NAMALWA (cell line): ENCODE measurements at places on chromosomes 12 and 14.

- DNase-seq = no peak
Measured at GRCh38 chr12:48000878-48001504, 3.3 kb downstream of the COL2A1 start.

DNA sequence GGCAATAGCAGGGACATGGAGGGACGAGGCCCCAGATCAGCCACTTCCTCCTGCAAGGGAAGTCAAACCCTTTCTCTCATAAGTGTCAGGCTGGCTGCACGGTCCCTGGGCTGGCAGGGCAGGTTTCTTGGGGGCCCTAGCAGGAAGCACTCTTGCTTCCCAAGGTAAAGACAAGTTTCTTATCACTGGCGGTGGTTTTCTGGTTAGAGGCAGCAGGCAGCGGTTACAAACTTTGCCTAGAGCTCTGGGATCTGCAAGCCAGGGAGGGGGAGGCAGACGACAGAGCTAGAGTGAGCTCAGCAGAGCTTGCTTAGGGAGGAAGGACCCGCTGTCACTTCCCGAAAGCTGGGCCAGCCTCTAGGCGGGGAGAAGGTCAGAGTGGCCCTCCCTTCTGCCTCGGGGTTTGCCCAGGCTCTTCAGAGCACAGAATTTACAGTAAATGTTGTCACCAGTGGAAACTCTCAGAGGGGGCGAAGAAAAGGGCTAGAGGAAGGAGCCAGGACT is 20.4 kb downstream of the BATF start:
- DNase-seq = no peak

DNA sequence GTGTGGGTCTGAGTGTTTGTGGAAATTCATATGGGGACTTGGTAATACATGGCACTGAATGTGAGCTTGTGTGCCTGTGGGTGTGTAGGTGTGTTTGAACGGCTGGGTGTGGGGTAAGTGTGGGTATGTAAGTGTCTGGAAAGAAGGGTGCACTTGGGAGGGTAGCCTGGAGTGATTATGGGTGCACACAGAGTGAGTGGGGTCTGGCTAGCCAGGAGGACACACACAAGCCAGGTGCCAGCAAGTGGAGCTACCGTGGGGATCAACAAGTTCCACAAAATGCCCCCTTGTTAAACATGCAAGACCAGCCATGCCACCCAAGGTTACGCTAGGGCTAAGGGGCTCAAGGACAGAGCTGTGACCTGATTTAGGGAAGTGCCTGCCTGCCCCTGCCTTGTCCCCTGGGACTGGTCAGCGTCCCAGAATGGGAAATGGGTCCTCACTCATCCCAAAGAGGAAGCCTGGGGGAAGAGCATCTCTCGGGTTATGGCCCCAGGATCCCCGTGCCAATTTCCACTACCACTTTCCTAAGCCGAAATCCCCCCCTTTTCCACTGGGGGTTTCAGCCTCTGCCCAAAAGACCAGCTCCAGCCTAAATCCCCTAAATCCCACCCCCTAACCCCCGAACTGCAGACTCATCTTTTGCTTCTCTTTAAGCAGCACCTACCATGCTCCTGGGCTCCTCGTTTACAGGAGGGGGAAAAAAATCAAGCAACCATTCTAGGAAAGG is 118.6 kb downstream of the DICER1 start:
- DNase-seq = no peak

GRCh38 chr14:94397289-94398181 is 9.1 kb upstream of the SERPINA1 start:
- no peak for DNase-seq

DNA sequence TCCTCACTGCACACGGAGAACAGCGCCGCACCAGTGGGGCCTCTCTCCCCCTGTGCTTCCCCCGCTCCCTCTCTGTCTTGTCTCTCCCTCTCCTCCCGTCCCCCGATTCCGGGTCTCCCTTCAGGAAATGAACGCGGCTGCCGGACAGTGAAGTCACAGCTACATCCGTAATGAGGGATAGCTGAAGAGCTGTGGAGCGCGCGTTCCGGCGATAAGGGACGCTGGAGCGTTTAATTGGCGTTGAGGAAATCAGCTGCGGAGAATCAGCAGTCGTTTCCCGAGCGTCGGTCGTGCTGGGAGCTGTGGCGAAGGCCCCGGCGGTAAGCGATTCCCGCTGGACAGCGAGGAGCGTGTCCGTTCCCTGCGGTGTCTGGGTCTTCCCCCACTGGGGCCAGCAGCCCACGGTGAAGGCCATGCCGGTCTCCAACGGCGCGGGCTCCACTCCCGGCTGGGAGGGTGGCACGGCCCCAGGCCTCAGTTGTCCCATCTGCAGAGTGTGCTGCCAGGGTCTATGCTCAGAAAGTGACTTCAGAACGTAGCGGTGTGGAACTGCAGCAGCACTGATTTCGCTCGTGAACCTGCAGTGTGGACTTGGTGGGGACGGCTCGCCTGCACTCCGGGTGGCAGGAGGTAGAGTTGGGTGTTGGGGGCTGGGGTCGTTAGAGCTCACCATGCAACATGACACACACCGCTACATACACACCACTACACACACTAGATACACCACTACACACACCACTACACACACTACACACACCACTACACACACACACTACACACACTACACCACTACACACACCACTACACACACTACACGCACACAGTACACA is 10.9 kb downstream of the NOC4L start:
- DNase-seq = peak; percentile 57

GRCh38 chr12:26938701-26939062 is 412 bp downstream of the FGFR1OP2 start:
- DNase-seq = peak; percentile 57

DNA sequence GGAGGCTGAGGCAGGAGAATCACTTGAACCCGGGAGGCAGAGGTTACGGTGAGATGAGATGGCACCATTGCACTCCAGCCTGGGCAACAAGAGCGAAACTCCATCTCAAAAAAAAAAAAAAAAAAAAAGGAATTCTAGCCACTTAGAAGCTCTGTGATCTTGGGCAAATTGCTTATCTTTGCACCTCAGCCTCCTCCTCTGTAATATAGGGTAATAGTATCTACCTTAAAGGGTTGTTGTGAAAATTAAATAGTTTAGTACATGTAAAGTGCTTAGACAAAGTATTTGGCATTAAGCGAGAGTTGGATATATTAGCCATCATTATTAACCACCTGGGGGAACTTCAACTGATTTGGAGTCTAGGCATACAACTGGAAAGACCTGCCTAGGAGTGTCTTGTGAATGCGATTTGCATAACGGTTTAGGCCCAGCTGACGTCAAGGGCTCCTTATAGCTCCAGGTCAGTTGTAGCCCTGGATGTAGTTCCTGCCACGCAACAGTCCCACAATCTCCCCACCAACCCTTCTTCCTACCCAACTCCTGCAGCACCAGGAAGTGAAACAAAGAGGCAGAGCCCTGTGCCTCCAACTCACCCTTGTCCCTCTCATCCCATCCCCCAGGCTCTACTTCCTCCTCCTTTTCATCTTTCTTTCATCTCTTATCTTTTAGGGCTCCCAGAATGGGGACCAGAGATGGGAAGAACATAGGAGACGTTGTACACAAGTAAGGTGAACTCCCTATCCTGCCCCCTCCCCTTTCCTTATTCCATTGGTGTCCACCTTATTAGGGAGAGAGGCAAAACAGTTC is 2.1 kb upstream of the IL23A start:
- DNase-seq = peak; percentile 59

- DNase-seq = no peak
Measured at GRCh38 chr14:74464785-74465184, 28.3 kb downstream of the NPC2 start.

DNA sequence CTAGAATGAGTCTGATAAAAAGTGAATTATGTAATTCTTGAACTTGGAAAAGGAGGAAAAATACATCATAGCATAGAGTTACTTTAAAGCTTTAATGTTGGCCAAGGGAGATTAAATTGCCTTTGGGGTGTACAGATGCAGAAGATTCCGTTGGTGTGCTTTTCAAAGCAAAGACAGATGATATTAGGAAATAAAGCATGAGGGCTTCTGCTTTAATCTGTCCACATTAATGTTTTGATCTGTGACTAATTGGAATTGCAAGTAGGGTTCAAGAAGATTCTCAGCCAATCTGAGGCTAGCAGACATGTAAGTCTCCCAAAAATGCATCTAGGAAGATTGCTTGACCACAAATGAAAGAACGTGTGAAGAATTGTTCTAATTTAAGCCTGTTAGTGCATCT is 35.2 kb downstream of the LGR5 start:
- no peak for DNase-seq

DNA sequence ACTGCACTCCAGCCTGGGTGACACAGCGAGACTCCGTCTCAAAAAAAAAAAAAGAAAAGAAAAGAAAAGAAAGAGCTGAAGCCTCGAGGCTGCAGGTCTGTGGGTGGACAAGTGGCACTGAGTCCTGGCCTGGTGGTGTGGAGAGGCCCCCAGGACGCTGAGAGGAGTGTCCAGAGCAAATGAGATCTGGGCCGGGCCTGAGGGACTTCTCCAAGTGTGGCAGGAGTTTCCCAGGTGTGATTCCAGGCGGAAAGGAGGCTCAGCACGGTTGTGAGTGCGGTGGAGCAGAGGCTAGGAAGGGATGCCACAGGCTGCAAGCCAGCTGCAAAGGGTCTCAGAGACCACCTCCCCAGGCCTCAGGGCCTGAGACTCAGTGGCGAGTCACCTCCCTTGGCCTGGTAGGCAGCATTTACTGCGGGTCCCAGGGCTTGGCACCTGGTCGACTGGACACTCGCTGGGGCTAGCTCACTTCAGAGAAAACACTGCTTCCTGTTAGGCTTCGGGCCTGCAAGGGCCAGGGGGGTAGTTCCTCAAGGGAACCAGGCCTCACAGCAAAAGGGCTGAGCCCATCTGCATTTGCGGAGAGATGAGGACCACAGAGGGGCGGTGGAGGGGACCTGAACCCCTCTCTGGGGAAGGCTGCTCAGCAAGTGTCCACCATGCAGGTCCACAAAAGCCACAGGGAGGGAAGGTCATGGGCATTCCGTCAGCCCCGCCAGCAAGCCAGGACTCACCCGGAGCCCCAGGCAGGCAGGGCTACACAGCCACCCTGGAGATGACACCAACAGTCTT is 11.7 kb downstream of the TTC7B start:
- DNase-seq = no peak

GRCh38 chr12:2190896-2191533 is 138.2 kb downstream of the CACNA1C start:
- no peak for DNase-seq
